ENCODE measurements at places on chromosomes 12 and 14.

- DNase-seq: no peak
These were observed 103.2 kb downstream of the TSPAN8 start for GRCh38 chr12:71054551-71054950.

- no peak for DNase-seq
These were observed 307.4 kb downstream of the NUAK1 start for GRCh38 chr12:105831372-105831771.

GRCh38 chr12:11954181-11954580, 116.6 kb upstream of the BCL2L14 start:
- DNase-seq: no peak

- no peak for DNase-seq
These were observed 592 bp upstream of the KCNK10 start for GRCh38 chr14:88323523-88324199.

DNA sequence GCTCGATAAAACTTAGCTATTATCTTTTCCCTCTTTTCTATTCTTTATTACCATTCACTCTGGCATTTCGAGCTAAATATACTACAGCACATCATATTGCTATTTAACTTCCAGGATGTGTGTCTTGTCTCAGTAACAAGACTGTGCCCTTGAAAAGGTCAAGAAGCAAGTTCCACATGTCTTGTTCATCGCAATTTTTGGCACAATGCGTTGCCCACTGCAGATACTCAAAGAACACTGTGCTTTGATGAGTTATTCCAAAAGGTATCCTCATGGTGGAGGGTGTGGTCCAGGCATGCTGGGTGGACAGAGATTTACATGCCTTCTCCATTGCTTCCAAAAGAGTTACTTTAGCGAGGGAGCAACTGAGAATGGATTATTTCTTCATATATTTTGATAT, 6.6 kb downstream of the E2F7 start:
- no peak for DNase-seq

- no peak for DNase-seq
These were observed 490.9 kb upstream of the TBX3 start for GRCh38 chr12:115174920-115175319.

DNA sequence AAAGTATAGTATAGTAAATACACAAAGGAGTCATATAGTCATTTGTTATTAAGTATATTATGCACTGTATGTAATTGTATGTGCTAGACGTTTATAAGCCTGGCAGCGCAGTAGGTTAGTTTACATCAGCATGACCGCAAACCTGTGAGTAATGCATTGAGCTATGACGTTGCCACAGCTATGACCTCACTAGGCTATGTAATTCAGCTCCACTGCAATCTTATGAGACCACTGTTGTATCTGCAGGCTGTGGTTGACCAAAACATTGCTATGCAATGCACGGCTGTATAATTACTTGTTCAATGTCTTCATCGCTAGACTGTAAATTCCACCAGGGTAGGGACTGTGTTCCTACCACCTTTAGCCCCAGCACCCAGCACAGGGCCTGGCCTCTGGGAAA, 53.2 kb upstream of the VASH1 start:
- no peak for DNase-seq

DNA sequence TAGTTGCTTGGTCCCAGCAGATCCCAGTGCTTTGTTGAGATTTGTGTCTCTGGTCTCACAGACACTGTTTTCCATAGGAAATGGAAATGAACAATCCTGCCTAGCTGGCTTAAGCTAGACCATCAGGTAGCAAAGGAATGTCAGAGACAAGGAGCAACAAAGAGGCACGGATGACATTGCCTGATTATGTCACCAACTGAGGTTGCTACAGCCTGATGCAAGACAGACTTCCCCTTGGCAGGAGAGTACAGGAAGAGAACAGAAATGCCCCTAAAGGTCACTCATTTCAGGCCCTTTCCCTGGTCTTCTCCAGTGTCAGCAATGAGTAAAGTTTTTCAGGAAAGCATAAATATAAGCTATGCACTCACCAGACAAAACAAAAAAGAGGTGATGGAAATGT, 2.0 kb upstream of the PRB2 start:
- DNase-seq: no peak

GRCh38 chr12:127064207-127064606, 1202.8 kb upstream of the TMEM132C start:
- DNase-seq: no peak

Measured in stimulated activated CD4-positive, alpha-beta T cell treated with anti-CD3 and anti-CD28 coated beads, Interleukin-4, amount 100 ng/mL, for 1 hour (primary cell).